PC-9 (cell line): ENCODE measurements at places on chromosomes 16 and 17. TPM values are rescaled to one million over a fixed set of nuclear protein-coding genes. Genes with fewer than 3 reads are reported as not detected.

- no peaks in the 10 kb centered on the region for H3K36me3 ChIP-seq
- no peaks in the 10 kb centered on the region for H3K27me3 ChIP-seq
- peak overlapping the region; percentile 74 for H3K27ac ChIP-seq
- H3K4me3 ChIP-seq, result peak overlapping the region; percentile 74
- DNase-seq, result no peak
Measured at GRCh38 chr16:74700116-74700437, 585 bp downstream of the MLKL start.

- H3K36me3 ChIP-seq, result no peaks in the 10 kb centered on the region
- no peak overlapping the region for H3K27ac ChIP-seq
- H3K4me1 ChIP-seq, result no peaks in the 10 kb centered on the region
- DNase-seq, result no peak
Measured at GRCh38 chr16:89853306-89853993, 19.9 kb upstream of the TCF25 start.

DNA sequence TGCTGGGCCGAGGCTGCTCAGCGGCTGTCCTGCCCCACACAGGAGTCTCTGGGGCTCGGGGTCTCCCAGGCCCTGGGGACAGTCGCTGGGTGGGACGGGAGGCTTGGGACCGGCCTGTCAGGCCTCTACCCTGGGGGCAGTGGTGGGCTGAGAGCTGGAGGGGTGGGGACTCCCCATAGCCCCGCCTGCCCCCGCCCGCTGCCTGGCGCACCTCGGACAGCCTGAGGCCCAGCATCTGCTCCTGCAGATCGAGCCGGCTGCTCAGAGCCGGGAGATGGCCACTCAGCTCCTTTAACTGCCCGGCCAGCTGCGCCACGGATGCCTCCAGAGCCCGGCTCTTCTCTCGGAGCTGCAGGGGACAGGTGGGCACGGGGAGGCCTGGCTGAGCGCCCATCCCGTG lies 6.7 kb downstream of the PERCC1 start:
- no peak overlapping the region for H3K27ac ChIP-seq
- H3K4me3 ChIP-seq, result no peak overlapping the region
- no peaks in the 10 kb centered on the region for H3K4me1 ChIP-seq
- no peaks in the 10 kb centered on the region for H3K36me3 ChIP-seq

DNA sequence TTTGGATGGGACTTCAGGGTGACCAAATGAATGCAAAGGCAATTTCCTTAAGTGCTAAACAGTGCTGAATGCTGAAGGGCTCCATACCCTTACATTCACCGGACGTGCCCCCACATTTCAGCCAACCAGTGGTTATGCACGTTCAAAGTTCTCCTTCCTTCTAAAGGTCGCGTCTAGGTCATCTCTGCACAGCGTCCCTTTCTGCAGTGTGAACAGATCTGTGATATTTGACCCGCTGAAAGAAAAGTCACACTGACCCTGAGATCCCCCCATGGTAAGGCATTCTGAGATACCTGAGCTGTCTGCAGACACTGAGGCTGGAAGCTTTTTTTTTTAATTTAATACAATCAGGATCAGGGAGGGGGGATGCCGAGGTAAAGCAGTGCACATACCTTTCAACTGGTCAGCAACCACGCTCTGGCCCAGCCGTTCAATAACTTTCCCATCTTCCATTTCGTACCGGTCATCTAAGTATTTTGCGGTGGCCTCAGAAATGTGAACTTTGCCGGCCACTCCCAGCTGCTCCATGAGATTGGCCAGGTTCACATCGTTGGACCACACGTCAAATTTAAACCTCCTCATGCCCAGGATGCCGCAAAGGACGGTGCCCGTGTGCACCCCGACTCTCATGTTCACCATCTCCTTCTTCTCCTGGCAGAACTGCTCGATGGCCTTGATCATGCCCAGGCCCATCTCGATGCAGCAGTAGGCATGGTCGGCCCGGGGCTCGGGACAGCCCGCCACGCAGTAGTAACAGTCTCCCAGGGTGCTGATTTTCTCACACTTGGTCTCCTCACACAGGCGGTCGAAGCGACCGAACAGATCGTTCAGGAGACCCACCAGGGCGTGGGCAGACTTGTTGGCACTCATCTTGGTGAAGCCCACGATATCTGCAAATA lies 2.6 kb downstream of the ADCY9 start:
- H3K4me1 ChIP-seq, result no peaks in the 10 kb centered on the region
- no peak overlapping the region for H3K4me3 ChIP-seq
- no peaks in the 10 kb centered on the region for H3K27me3 ChIP-seq
- H3K27ac ChIP-seq, result no peak overlapping the region
- H3K36me3 ChIP-seq, result no peaks in the 10 kb centered on the region

GJD3 gene
- total RNA-seq, result not detected in 2 replicates

SLFN11 gene
- total RNA-seq, result 0.46 and 0.53 TPM in 2 replicates

SLC38A10 gene
- 127 and 130 TPM in 2 replicates for total RNA-seq

GP2 gene
- not detected in 2 replicates for total RNA-seq
